ENCODE measurements at places on chromosomes 1 and 21. TPM values are rescaled to one million over a fixed set of nuclear protein-coding genes. Genes with fewer than 3 reads are reported as not detected.
A peak's percentile ranks its signal among the peaks of the same experiment; 100 is the strongest.

Gene GADD45A
- total RNA-seq: 48.2 TPM

DNA sequence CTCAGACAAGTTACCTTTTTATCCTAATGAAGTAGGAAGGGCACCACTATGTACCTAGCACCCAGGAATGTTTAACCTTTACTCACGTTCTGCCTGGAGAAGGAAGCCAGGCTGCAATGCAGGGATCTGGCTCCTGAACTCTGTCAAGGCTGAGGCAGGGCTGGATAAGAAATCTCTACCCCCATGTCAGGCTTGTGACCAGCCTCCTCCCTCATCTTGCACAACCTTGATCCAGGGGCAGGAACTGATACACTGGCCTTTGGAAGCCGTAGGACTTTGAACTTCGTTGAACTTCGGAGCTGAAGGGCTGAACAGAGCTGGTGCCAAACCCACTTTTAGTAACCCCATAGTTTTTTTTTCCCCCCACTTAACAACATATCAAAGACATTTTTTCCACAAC, 8.0 kb upstream of the AKR1A1 start:
- no peak for DNase-seq

DNA sequence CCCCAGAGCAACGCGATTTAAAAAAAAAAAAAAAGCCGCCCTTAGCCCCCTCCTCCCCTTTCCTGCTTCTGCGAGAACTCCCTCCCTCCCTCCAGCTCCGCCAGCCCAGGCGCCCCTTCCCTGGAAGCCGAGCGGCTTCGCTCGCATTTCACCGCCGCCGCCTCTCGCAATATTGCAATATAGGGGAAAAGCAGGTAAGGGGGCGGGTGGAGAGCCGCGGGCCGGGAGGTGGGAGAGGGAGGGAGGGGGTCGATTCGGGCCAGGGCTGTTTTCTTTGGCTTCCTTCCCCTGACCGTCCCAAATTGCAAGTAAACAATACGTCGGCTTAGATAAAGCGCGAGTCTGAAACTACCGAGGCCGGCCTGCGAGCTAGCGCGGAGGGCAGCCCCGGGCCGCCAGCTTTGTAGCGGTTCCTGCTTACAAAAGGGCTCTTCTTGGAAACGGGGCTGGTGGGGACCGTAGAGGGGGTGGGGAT, 408 bp downstream of the LMO4 start:
- peak; percentile 38 for DNase-seq

DNA sequence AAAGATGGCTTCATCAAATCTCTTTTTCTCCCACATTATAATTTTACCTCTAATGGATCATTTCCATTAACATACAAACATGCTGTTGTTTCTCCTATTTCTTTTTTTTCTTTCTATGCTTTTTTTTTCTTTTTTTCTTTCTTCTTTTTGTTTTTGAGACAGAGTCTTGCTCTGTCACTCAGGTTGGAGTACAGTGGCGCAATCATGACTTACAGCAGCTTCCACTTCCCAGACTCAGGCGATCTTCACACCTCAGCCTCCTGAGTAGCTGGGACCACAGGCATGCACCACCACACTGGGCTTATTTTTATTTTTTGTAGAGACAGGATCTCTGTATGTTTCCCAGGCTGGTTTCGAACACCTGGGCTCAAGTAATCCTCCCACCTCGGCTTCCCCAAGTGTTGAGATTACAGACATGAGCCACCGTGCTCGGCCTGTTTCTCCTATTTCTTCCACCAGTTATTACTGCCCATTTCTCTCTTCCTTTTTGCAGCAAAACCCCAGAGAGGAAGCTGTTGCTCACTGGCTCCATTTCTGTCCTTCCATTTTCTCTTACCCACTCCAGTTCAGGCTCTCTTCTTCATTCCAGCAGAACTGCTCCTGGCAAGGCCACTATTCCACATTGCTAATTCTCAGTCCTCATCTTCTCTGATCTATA, 32.1 kb upstream of the OPRD1 start:
- no peak for DNase-seq

GRCh38 chr1:198549866-198550265, 9.4 kb upstream of the ATP6V1G3 start:
- DNase-seq: no peak
